ENCODE measurements at places on chromosomes 5 and 9.

DNA sequence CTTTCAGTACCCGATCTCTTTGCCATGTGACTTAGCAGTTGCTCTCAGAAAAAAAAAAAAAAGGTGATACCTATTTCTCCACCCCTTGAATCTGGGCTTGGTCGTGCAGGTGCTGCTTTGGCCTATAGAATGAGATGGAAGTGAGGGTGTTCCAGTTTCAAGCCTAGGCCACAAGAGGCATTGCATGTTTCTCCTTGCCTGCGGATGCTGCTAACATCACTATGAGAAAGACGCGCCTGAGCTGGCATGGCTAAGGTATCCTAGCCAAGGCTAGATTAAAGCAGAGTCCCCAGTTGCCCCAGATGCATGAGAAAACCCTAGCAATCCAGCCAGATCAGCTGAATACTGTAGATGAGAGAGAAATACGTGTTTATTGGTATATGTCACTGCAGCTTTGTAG, 14.7 kb upstream of the CSF1R start:
- DNase-seq: no peak

DNA sequence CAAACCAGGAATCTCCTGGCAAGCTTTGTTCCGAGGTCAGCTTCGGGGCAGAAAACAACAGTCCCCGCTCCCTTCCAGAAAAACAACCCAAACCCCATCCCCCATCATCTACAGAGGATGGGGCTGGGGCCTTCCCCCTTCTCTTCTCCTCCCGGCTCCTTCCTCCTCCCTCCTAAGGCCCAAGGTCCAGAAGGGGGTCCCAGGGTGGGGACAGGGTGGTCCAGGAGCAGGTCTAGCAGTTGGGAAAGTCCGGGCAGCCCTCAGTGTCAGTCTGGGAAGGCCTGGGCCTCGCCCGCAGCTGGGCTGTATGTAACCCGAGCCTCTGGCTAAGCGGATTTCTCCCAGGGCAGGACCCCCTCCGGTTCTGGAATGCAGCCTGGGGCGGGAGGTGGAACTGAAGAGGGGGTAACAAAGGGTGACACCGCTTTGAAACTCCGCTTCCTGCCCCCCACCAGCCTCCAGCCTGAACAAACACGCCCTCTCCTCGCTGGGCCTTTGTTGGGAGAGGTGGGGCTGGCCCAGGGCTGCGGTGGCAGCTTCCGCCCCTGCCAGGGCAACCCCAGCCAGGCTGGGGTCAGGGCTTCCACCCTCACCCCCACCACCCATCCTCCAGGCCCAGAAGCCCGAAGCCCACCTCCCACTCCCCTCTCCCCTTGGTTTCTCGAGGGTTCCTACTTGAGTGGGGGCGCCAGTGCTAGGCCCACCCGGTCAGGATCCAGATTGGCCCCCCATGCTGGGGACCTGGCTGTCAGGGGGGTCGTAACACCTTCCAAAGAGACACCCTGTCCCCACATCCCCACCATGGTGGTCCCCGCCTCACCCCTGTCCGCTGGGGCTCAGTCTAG, 63.5 kb downstream of the C9orf50 start:
- DNase-seq: no peak

DNA sequence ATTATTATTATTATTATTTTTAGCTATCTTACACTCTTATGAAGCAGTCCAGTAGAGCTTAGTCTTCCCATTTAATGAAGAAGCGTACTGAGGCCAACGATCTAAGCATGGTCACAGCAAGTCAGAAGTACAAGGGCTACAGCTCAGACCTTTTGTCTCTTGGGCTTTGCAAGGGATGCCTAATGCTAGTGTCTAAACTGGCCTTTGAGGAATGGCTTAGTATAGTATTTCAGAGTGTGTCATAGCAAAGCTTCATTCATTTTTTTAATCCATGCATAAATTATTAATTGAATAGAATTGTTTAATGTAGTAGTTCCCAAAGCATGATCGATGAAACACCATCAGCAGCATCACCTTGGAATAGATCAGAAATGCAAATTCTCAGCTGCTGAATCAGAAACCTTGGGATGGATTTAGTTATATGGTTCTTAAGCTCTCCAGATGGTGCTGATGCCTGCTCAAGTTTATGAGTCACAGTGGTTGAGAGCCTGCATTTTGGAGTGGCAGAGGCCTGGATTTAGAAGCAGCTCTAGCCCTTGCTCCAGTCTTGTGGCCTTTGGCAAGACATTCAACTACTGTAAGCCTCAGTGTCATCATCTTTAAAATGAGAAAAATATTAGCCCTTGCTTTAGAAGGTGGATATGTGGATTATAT, 6.1 kb downstream of the IL12B start:
- DNase-seq: no peak

GRCh38 chr9:93126151-93126781, 7.8 kb downstream of the NINJ1 start:
- DNase-seq: no peak

GRCh38 chr5:131647048-131647769, 12.2 kb upstream of the RAPGEF6 start:
- DNase-seq: no peak

- no peak for DNase-seq
These were observed 31.5 kb upstream of the SEMA4D start for GRCh38 chr9:89529243-89530035.

- peak; percentile 27 for DNase-seq
These were observed 99.9 kb downstream of the GTF3C4 start for GRCh38 chr9:132769906-132770769.

DNA sequence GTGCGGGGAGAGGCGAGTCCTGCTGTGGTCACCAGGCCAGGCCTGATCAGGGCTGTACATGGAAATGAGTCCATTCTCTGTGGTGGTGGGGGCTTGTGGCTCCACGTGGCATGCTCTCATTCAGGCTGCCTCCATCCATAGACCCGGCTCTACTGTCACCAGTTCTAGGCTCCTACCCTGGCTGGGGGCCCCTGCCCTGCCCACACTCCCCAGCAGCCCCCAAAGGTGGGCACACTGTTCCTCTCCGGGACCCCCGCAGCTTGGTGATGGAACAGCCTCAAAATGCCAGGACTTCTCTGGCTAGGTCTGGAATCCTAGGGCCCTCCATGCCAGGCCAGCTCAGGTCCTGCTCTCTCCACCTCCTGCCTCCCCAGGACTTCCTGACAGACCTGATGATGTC, 111.7 kb downstream of the DAB2IP start:
- no peak for DNase-seq

- no peak for DNase-seq
These were observed 272.2 kb upstream of the IRX2 start for GRCh38 chr5:3023656-3024055.

GRCh38 chr5:71705421-71705820, 13.7 kb upstream of the CARTPT start:
- DNase-seq: no peak

DNA sequence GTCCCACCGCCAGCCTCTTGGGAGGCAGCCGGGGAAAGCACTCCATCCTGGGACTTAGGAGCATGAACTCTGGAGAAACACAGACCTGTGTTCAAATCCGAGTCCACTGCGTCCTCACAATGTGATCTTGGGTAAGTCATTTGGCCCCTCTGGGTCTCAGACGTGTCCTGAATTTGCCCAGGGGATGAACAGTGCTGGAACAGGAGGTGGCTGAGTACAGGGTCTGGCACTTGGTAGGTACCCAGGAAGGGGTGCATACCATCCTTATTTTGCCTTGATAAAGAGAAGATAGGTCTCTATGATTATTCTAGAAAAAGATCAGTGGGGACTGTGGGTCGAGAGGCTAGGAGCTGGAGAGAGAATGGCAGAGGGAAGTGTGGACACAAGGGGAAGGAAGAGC, 135.7 kb downstream of the FGF18 start:
- DNase-seq: no peak

Data from activated CD8-positive, alpha-beta memory T cell treated with anti-CD3 and anti-CD28 coated beads for 48 hours (primary cell).